Activated CD4-positive, alpha-beta T cell treated with anti-CD3 and anti-CD28 coated beads, Interleukin-2, amount 50 U/mL, for 16 hours (primary cell): ENCODE measurements at places on chromosomes 11 and 22.

DNA sequence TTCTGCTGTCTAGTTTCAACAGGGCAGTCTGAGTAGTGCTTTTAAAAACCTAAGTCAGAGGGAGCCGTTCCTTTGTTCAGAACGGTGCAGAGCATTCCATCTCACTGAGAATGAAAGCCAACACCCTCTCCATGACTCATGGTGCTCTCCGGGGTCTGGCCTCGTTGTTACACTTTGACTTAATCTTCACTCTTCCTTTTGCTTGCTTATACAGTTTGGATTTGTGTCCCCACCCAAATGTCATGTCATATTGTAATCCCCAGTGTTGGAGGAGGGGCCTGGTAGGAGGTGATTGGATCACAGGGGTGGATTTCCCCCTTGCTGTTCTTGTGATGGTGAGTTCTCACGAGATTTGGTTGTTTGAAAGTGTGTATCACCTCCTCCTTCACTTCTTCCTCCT lies 292.2 kb downstream of the ST3GAL4 start:
- DNase-seq, result no peak

DNA sequence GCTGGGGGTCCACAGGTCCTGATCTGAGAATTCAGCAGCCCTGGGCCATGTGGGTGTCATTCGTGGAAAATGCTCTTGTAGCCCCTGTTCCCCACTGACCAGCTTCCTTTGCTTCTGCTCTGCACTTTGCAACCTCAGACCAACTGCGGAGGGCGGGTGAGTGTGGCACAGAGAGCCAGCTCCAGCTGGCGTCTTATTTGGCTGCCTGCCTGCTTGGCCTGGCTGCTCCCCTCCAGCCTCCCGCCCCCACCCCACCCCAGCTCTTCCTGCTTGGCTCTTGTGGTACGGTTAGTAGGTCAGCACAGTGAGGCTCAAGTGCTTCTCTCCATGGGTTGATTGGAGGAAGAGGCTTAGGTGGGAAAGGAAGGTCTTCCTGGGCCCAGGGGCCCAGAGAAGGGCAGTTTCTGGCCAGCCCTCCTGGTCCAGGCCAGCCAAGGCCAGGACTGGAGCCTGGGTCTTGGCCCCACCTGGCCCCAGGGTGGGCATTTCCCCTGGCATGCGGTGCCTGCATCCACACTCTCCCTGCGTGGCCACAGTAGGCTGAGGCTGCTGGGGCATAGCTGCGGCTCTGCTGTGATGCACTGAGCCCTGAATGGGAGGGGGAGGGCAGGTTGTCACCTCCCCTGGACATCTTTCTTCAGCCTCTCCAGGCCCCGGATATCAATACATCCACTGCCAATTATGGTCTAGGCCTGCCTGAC lies 26.5 kb downstream of the MYO7A start:
- DNase-seq, result no peak

GRCh38 chr22:31818481-31819392 lies 64.9 kb downstream of the DEPDC5 start:
- peak; percentile 71 for DNase-seq

GRCh38 chr11:21769188-21769587 lies 423.7 kb upstream of the ANO5 start:
- DNase-seq, result no peak

DNA sequence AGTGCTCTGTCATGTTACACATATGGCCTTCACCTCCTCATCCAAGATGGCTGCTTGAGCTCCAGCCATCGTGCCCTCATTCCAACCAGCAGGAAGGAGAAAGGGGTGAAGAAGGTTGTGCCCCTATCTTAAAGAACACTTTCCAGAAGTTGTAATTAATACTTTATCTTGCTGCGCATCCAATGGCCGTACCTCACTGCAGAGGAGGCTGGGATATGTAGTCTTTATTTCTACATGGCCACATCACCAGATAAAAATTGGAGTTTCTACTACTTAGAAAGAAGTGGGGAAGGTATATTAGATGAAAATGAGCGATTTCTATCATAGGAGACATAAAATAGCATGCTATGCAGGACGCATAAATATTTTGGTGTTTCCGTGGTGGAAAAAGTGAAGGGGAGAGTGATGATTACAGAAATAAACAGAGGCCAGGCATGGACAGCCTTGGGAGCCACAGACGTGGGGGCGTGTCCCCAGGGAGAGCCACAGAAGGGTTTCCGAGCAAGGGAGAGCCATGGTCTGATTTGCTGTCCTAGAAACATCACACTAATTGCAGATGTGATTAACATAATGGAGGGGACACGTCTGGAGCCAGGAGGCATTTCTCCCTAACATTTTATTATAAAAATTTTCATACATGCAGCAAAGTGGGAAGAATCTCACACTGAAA lies 8.8 kb upstream of the MB start:
- no peak for DNase-seq

- no peak for DNase-seq
Observed at GRCh38 chr11:78973876-78974275, 399.2 kb upstream of the NARS2 start.

- DNase-seq, result no peak
Observed at GRCh38 chr22:45876136-45877035, 100.6 kb downstream of the WNT7B start.

DNA sequence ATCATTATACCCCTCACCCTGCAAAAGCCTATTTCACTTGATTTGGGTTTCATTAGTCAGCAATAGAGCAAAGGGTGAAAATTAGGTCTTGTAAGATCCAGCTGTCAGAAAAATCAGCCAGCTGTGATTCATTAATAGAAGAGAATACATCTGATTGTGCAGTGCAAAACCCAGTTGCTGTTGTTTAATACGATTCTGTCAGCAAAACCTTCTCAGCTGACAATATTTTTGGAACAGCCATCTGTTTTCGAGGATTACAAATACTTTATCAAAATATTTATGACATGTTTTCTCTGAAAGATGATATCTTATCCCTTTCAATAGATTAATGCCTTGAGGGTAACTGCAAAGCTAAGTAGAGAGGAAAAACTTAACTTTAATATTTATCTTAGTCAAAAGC lies 1354.0 kb upstream of the RAG2 start:
- DNase-seq, result no peak

- no peak for DNase-seq
Observed at GRCh38 chr22:30701872-30702271, 7.2 kb downstream of the OSBP2 start.

GRCh38 chr11:61055776-61056175 lies 46.5 kb upstream of the CD5 start:
- DNase-seq, result no peak

- no peak for DNase-seq
Observed at GRCh38 chr11:107961480-107961879, 33.2 kb downstream of the RAB39A start.

DNA sequence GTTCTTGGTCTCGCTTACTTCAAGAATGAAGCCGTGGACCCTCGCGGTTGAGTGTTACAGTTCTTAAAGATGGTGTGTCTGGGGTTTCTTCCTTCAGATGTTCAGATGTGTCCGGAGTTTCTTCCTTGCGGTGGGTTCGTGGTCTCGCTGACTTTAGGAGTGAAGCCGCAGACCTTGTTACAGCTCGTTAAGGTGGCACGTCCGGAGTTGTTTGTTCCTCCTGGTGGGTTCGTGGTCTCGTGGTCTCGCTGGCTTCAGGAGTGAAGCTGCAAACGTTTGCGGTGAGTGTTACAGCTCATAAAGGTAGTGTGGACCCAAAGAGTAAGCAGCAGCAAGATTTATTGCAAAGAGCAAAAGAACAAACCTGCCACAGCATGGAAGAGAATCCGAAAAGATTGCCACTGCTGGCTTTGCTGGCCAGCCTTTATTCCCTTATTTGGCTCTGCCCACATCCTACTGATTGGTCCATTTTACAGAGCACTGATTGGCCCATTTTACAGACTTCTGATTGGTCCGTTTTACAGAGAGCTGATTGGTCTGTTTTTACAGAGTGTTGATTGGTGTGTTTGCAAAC lies 27.1 kb upstream of the NXPE2 start:
- DNase-seq, result no peak

DNA sequence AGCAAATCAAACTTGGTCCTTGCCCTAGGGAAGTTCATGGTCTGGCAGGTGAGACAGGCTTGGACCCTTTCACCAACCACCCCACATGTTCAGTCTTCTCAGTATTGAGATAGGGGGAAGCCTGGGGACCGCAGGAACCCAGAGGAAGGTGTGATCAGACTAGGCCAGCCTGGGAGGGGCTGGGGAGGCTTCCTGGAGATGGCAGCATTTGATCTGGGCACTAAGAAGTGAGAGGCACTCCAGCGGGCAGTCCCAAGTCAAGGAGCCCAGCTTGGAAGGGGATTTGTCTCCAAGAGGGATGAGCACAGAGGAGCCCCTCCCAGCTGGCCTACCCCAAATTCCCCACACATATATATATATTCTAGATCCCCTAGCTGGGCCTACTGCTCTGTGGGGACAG lies 5.4 kb downstream of the LRRC32 start:
- no peak for DNase-seq

DNA sequence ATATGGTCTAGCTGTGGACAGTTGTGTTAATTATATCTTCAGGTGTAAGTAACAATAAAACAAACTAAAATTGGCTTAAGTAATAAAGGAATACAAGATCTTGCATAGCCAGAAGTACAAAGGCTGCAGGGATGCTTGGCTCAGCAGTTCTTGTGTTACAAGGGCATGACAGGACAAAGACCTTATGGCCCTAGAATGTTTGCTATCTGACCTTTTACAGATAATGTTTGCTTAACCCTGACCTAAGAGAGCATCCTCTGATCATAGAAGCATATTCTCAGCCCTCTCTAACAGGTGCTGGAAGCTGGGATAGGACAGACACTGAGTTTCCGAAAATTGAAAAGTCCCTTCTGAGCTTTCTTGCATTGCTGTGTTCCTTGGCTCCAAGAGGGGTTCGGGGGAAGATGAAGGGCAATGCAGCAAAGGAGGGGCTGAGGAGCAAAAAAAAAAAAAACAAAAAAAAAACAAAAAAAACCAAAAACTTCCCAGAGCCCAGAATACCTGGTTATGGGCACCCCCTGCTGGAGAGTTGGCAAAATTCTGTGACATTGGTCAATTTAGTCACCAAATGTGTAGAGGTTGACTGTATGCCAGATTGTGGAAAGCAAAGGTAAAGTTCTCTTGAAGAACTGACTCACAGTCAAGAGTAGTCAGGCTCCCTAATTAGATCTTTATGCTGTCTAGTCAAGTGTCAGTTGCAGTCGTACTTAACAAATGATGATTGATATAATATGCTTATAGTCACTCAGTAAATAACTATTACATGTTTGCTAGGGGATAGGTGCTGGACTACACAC lies 10.4 kb upstream of the HIKESHI start:
- DNase-seq, result peak; percentile 85

DNA sequence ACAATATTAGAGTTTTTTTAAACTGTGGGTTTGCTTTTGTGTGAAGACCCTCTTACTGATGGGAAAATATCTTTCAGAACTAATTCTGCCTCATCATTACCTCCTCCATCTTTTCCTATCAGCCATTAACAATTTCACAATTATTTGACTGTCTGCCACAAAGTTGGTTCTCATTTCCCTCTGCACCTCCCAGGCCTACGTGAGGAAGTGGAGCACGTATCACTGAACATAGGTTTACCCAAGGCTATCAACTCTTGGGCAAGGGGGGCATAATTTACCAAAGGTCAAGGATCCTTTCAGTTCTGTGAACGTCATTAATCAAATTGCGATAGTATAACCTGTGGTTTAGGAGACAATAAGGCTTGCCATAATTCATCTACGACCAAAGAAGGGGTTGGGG lies 60.0 kb downstream of the LIF start:
- DNase-seq, result no peak

GRCh38 chr11:96043291-96043690 lies 119.4 kb upstream of the MTMR2 start:
- DNase-seq, result no peak

- DNase-seq, result no peak
Observed at GRCh38 chr11:126518972-126519690, 163.6 kb downstream of the ST3GAL4 start.

DNA sequence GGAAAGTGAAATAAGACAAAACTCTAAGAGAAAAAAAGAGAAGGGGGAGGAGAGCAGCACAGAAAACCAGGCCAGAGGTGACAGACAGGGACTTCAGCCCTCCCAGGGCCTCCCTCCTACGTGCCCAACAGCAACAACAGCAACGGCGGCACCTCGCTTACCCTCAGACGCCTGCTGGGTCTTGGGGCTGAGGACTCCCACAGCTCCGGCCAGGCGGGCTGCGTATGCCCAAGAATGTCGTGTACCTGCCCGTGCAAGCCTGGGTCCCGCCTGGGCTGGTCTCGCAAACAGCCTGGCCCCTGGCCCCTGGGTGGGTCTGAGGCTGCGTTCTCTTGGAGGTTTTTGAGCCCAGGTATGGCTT lies 30.5 kb downstream of the ARAP1 start:
- DNase-seq, result peak; percentile 17

GRCh38 chr22:28750471-28750881 lies 8.6 kb downstream of the HSCB start:
- DNase-seq, result no peak

- no peak for DNase-seq
Observed at GRCh38 chr11:115780646-115781362, 276.6 kb upstream of the CADM1 start.

- DNase-seq, result no peak
Observed at GRCh38 chr11:17500673-17501072, 24.0 kb upstream of the ABCC8 start.

GRCh38 chr11:75159151-75159953 lies 8.4 kb downstream of the SLCO2B1 start:
- DNase-seq, result no peak

GRCh38 chr11:117083011-117083935 lies 15.0 kb downstream of the SIK3 start:
- DNase-seq, result no peak

GRCh38 chr11:115276799-115277198 lies 227.4 kb downstream of the CADM1 start:
- DNase-seq, result no peak

GRCh38 chr11:46279126-46280099 lies 2.0 kb downstream of the CREB3L1 start:
- no peak for DNase-seq

- no peak for DNase-seq
Observed at GRCh38 chr22:39283322-39284141, 35.9 kb downstream of the RPL3 start.

- DNase-seq, result no peak
Observed at GRCh38 chr11:22734628-22735345, 68.4 kb downstream of the GAS2 start.

DNA sequence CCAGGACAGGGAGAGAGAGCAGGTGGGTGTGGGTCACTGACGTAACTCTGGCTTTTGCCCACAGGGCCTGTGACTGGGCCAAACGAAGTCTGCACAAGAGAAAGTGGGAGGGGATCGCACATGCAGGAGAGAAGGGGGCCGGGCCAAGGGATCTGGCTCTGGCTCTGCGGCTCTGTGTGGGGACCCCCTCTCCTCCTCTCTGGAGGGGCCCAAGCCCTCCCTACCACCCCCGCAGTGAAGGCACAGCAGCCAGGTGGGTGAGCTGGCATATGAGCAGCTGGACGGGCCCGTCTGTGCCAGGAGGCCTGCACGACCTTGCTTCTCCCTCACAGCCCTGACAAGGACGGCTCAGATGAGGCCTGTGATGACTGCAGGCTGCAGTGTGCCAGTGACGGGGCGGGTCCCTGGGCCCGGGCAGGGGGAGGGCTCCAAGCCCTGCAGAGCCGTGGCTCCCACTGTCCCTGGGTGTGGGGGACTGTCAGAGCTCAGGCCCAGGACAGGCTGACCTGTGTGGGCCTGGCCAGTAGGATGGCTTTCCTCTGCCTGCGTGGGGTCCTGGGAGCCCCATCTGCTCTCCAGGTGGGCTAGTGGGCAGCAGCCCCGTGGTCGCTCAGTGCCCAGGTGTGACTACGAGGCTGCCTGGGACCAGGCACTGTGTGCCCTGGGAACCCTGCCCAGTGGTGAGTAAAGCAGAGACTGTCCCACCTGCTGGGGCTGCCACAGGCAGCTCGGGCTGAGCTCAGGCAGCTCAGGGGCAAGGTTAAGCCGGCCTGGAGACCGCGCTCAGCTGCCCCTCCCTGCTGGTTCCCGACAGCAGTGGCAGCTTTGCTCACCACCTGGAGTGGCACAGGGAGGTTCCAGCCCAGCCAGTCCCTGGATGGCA lies 22.2 kb downstream of the MRGPRG start:
- no peak for DNase-seq
